ENCODE measurements at places on chromosomes 6 and 20.
A peak's percentile ranks its signal among the peaks of the same experiment; 100 is the strongest.

DNA sequence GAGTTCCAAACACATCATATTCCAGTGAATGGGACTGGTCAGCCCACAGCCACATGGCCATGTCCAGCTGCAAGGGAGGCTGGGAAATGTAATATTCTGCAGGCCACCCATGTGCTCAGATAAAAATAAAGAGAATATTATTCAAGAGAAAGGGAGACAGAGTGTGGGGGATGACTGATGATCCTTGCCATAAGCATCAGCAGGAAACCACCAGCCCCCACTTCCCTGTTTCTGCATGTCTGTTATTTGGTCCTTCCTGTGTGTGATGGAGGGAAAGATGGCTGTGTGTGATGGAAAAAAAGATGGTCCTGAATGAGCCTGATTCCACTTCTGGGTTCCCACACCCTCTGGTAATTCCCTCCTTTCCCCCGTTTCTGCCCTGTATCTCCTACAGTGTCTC, 13.1 kb upstream of the RSPO4 start:
- no peak overlapping the region for H3K27ac ChIP-seq
- H3K27me3 ChIP-seq, result peaks cover 2% of the 10 kb centered on the region
- H3K4me3 ChIP-seq, result no peak overlapping the region
- DNase-seq, result no peak

DNA sequence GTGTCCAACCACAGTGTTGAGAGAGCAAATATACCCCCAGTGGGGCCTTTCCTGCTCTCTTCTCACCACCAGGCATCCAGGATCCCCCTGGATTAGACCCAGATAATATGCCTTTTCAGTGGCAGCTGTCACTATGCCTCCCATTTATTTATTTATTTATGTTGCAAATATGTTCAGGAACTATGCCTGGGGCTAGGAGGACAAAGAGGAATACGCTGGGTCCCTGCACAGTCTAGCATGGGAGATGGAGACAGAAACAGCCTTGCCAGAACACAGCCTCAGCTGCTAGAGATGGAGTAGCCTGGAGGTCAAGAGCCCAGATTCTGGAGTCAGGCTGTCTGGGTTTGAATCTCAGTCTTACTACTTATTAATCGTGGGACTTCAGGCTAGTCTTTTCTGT, 74.6 kb upstream of the LRFN2 start:
- H3K4me1 ChIP-seq, result no peaks in the 10 kb centered on the region
- H3K27me3 ChIP-seq, result no peaks in the 10 kb centered on the region
- no peak overlapping the region for H3K27ac ChIP-seq
- no peak overlapping the region for H3K4me3 ChIP-seq
- no peaks in the 10 kb centered on the region for H3K36me3 ChIP-seq

- no peak overlapping the region for H3K27ac ChIP-seq
- H3K27me3 ChIP-seq, result no peaks in the 10 kb centered on the region
- no peaks in the 10 kb centered on the region for H3K4me1 ChIP-seq
- H3K4me3 ChIP-seq, result no peak overlapping the region
Observed at GRCh38 chr20:35627121-35627520, 11.5 kb downstream of the SPAG4 start.

DNA sequence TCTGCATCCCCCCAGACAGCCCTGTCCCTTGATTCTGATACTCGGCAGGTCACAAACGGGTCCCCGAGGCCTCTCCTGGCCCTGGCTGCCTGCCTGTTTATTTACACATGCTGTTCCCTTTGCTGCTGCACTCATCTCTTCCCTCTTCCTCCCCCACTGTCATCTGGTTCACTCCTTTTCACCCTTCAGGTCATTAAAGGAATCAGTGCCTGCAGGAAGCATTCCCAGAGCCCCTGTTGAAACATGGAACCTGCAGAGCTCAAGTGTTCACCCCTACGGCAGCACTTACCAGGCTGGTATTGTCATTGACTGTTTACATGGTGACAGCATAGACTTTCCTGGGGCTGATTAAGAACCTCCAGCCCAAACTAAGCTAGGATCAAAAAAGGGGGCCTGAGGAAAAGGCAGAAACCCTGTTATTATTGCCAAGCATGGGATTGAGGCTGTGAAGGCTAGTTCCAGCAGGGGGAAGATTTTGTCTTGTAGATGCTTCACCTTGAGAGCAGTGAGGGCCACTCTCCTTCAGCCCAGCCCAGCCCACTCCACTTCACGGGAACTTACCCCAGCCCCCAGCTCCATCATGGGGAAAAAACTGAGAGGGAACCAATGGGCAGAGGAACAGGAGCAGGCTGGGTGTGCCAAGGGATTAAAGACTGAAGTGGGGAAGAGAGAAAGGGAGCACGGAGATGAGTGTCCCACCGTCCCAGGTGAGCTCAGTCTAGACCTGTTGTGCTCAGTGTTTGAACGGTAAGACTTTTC, 73.2 kb downstream of the JPH2 start:
- no peak overlapping the region for H3K4me3 ChIP-seq
- peaks cover 12% of the 10 kb centered on the region for H3K27me3 ChIP-seq
- peaks cover 2% of the 10 kb centered on the region for H3K4me1 ChIP-seq
- no peak for DNase-seq
- H3K27ac ChIP-seq, result no peak overlapping the region
- no peaks in the 10 kb centered on the region for H3K36me3 ChIP-seq

DNA sequence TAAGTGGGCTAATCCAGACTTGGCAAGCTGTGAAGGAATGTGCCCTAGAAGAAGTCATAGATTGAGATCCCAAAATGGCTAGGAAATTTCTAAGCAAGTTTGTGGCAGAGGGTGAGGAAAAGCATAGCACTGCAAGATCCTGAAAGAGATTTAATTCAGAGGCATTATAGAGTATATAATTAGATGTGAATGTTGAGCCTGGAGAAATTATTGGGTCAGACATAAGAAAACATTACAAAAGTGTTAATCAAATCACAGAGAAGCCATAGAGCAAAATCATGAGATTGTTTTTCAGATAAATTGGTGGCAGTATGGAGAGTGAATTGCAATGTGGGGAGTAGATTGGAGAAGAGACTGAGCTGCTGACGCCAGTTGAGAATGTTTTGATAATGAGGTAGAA, 90.0 kb downstream of the CD2AP start:
- DNase-seq, result no peak
- H3K27me3 ChIP-seq, result no peaks in the 10 kb centered on the region
- H3K36me3 ChIP-seq, result peaks cover 5% of the 10 kb centered on the region
- H3K27ac ChIP-seq, result no peak overlapping the region

DNA sequence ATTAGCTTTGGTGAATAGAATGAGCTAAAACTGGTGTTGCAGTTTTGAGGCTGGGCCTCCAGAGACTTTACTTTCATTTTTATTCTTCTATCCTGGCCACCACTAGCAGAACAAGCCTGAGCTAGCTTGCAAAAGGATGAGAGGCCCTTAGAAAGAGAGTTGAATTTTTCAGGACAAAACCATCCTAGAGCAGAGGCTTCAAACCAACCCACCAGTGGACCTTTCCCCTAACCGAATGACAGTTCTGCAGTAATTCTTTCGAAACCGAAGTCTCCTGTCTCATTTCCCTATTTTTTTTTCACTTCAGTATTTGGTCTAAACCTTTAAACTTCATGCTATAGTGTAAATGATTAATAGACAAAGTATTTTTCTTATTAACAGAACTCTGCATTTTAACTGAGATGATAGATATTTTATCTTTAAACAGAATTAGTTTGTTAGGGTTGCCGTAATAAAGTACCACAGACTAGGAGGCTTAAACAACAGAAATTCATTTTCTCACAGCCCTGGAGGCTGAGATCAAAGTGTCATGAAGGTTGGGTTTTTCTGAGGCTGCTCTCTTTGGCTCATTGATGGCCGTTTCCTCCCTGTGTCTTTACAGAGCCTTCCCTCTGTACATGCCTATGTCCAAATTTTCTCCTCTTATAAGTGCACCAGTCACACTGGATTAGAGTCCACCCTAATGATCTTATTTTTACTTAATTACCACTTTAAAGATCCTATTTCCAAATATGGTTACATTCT, 80.6 kb upstream of the PAK5 start:
- no peaks in the 10 kb centered on the region for H3K36me3 ChIP-seq
- H3K27ac ChIP-seq, result no peak overlapping the region
- H3K4me1 ChIP-seq, result no peaks in the 10 kb centered on the region
- H3K27me3 ChIP-seq, result peaks cover 2% of the 10 kb centered on the region
- no peak for DNase-seq

DNA sequence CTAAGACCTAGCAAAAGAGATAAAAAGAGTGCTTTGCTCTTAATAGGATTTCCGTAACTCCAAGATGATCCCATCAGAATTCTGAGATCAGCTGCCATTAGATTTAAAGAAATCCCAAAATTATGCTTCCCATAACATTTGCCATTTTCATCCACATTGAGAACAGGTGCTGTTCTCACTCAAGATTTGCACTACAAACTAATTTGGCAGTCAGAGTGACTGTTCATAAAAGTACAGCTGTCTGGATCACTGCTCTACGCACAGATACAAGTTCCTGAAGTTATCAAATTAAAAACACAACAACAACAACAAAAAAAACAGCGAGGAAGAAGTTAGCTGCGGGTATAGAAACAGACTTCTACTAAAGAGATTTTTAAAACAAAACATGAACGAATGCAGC, 58.1 kb downstream of the ASCC3 start:
- H3K36me3 ChIP-seq, result peaks cover 24% of the 10 kb centered on the region
- no peak for DNase-seq
- peaks cover 3% of the 10 kb centered on the region for H3K4me1 ChIP-seq
- no peaks in the 10 kb centered on the region for H3K27me3 ChIP-seq

DNA sequence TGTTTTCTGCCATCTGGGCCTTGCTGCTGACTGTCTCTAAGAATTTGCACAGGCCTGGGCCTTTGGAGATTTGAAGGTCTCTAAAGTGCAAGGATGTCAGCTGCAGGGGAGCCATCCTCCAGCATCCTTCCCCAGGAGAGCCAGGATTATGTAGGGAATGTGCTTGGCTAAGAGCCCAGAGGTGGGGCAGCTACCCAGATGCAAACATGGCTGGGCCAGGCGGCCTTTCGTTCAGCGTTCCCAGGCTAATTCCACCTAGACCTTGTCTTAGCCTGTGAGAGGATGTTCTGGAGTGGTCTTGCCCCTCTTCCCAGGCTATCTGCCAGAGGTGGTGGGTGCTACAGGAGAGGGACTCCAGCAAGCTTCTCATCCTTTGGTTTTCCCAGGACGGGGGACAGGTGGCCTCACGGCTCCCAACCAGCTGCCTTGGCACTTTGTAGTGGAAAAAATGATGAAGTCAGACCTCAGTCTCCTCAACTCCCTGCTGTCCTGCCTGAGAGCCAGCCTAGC, 7.7 kb upstream of the PTGIS start:
- H3K4me1 ChIP-seq, result peaks cover 63% of the 10 kb centered on the region
- no peaks in the 10 kb centered on the region for H3K27me3 ChIP-seq
- no peak for DNase-seq
- no peak overlapping the region for H3K4me3 ChIP-seq

- peaks cover 7% of the 10 kb centered on the region for H3K36me3 ChIP-seq
- H3K4me1 ChIP-seq, result peaks cover 18% of the 10 kb centered on the region
- no peak overlapping the region for H3K4me3 ChIP-seq
- H3K27ac ChIP-seq, result no peak overlapping the region
- DNase-seq, result no peak
- H3K27me3 ChIP-seq, result no peaks in the 10 kb centered on the region
Observed at GRCh38 chr20:1086277-1087213, 31.9 kb upstream of the PSMF1 start.

GRCh38 chr6:157074969-157075368, 248.3 kb downstream of the TMEM242 start:
- no peak overlapping the region for H3K27ac ChIP-seq
- no peak overlapping the region for H3K4me3 ChIP-seq
- peaks cover 18% of the 10 kb centered on the region for H3K36me3 ChIP-seq
- no peak for DNase-seq
- peaks cover 52% of the 10 kb centered on the region for H3K4me1 ChIP-seq

GRCh38 chr6:90611543-90612312, 24.9 kb upstream of the MAP3K7 start:
- H3K36me3 ChIP-seq, result no peaks in the 10 kb centered on the region
- no peak for DNase-seq
- peaks cover 8% of the 10 kb centered on the region for H3K4me1 ChIP-seq
- peaks cover 61% of the 10 kb centered on the region for H3K27me3 ChIP-seq

DNA sequence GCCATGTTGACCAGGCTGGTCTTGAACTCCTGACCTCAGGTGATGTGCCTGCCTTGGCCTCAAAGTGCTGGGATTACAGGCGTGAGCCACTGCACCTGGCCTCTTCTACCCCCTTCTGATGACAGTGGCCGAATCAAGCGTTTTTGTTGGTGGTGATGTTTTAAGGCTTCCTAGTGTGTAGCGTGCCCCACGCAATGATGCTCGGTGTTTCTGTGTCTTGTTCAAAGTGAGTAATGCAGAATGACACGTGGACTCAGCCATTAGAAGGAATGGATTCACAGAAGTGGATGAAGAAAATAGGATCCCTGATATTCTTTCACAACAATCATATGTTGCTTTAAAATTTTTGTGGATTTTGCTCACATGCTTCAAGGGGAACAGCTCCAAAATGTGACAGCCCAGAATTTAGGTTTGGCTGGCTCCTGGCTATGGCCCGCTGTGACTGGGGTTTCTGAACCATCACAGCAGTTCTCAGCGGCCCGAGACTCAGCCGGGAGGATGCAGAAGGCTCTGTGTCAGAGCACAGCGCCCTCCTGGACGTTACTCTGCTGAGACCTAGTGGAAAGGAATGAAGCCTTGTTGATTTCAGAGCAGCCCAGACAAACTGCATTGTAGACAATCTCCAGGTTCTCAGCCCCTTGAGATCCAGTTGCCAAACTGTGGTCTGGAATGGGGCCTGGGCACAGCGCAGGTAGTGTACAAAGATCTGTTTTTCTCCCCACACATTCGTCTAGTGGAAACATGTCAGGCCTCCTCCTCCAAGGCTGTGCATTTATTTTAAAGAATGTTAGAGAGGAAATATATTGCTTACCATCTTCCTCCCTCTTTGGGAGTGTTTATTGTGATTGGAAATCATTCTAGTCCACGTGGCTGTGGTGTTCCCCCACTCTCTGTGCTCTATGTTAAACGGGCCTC, 57.6 kb upstream of the TIAM2 start:
- no peaks in the 10 kb centered on the region for H3K36me3 ChIP-seq
- DNase-seq, result no peak
- no peaks in the 10 kb centered on the region for H3K27me3 ChIP-seq
- H3K27ac ChIP-seq, result no peak overlapping the region
- H3K4me1 ChIP-seq, result peaks cover 5% of the 10 kb centered on the region
- no peak overlapping the region for H3K4me3 ChIP-seq

GRCh38 chr20:50110141-50111047, 2.6 kb downstream of the UBE2V1 start:
- peaks cover 57% of the 10 kb centered on the region for H3K36me3 ChIP-seq
- H3K4me1 ChIP-seq, result peaks cover 70% of the 10 kb centered on the region
- H3K27me3 ChIP-seq, result no peaks in the 10 kb centered on the region
- peak overlapping the region; percentile 99 for H3K4me3 ChIP-seq
- peak; percentile 34 for DNase-seq
- H3K27ac ChIP-seq, result peak overlapping the region; percentile 90

All from activated T-helper 2 cell treated with anti-CD3 and anti-CD28 coated beads, Interferon-gamma antibody, Interleukin-2, Interleukin-4, amounts not matched to agents 10 μg/mL and 5 μg/mL and 100 μg/mL, durations not matched to agents 14 hours and 24 hours and 36 hours (primary cell).